Muscle of back (tissue), 13 donors: ENCODE measurements at places on chromosomes 1 and 21. TPM values are rescaled to one million over a fixed set of nuclear protein-coding genes. Genes with fewer than 3 reads are reported as not detected.

Gene LCE1B
- polyA plus RNA-seq = not detected

Gene RHBG
- not detected for polyA plus RNA-seq

Gene PRAMEF11
- polyA plus RNA-seq = not detected

Gene LCE2C
- not detected for polyA plus RNA-seq

Gene SERPINC1
- not detected for polyA plus RNA-seq
